ENCODE measurements at places on chromosomes 11 and 22.

GRCh38 chr11:131977231-131977630 lies 606.8 kb downstream of the NTM start:
- no peak for DNase-seq

- no peak for DNase-seq
These were observed at the start of gene OR10A2 for GRCh38 chr11:6862961-6863360. Gene OR10A2, plus strand, starts transcription at chr11:6863057. Its CDS starts 6,698 bp downstream, at chr11:6869755.

- no peak for DNase-seq
These were observed 7.4 kb upstream of the CREBZF start for GRCh38 chr11:85672105-85672902.

DNA sequence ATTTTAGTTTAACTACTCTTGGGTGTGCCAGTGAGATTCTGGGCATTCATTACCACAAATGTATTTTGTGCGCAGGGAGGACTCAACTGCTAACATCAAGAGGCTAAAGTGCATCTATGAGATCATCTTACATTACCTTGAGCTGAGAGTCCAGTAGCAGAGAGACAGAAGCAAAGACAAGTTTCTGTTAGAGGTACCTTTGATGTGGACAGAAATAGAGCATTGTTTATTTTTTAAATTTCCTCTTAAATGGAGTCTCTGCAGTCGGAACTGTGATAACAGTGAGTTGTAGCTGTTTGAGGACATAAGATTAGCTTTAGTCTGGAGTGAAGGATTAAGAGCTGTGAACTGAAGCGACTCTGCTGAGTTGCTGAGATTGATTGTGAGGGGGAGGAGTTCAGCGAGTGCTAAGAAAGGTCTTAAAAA lies 297.0 kb downstream of the CADM1 start:
- no peak for DNase-seq

DNA sequence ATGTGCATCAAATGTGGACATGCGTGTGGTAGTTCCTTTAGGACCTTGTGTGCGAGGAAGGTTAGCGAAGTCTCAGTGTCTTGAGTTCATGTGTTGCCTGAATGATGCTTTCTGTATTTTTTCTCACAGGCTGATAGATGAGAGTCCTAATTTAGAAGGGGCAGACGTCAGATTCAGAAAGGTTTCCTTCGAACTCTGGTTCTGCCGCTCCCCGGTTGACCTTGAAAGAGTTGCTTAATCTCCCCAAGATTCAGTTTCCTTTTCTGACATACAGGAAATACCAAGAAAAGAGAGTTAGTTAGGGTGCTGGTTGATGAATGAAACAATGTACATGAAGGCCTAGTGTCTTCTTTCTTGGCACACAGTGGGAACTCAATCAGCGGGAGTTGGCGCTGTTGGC lies 35.9 kb upstream of the TTC12 start:
- no peak for DNase-seq

GRCh38 chr11:92453055-92453454 lies 228.4 kb downstream of the FAT3 start:
- no peak for DNase-seq

Data from amygdala (tissue), 56 donors.